ENCODE measurements at places on chromosomes 5 and 9.

DNA sequence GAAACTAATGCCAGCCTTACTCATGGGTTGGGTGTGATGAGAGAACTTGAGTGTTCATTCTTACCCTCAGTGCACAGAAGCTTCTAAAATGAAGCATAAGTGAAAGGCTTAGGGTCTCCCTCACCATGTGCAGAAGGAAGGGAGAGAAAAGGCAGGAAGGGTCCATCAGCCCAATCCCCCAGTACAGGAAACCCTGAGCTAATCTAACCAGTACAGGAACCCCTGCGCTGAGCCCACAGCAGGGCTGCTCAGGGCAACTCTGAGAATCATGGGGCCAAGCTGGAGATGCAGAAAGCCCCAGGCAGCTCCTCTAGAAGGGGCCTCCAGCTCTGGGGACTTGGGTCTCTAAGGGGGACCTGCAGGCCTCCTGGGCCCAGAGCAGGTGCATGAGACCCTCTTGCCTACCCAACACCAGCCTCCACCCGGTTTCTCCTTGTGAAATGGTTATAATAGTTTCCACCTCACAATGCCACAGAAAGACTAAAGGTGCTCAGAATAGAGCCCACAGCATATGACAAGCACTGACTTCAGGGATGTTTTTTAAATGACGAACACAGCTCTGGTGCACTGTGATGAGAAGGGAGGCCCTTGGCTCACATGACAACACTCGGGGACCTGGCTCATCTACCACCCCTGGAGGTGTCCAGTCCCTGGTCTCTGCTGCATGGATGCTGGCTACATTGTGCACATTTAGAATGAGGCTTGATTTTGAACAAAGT lies 190.1 kb downstream of the ACTL7B start:
- DNase-seq, result no peak

DNA sequence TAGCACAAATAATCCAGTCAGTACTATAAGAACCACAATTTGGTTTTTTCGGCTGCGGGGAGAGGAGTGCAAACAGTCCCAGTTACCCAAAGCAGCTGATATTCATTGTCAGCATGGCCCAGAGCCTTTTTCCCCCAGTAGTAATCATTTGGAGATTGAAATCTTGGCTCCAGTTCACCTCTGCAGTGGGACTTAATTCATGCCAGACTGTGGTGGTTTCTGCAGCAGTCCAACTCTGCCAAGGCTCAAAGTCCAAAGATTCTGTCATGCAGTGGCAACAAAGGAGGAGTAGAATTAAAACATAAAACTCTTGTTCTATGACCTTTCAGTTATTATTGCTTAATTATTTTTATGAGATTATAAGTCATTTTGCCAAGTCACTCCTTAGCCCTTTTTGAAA lies 25.0 kb upstream of the TRIM36 start:
- DNase-seq, result no peak

GRCh38 chr9:136017289-136018190 lies 56.4 kb upstream of the UBAC1 start:
- no peak for DNase-seq

DNA sequence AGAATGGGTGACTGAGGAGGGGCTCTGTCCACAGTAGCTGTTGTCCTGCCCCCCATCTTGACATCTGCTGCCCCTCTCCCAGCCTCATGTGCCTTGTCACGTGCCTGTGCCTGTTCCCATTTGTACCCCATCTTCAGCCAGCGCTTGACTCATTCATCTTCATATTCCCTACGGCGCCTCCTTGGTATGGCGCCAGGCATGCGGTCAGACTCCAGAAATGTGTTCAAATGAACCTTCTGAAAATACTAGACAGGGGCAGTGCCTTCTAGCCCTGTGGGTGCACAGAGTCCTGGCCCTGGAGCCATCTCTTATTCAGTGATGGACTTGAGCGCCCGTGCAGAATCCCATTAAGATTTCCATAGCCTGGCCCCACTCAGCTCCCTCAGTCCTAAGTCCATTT lies 46.2 kb downstream of the CFAP77 start:
- no peak for DNase-seq

DNA sequence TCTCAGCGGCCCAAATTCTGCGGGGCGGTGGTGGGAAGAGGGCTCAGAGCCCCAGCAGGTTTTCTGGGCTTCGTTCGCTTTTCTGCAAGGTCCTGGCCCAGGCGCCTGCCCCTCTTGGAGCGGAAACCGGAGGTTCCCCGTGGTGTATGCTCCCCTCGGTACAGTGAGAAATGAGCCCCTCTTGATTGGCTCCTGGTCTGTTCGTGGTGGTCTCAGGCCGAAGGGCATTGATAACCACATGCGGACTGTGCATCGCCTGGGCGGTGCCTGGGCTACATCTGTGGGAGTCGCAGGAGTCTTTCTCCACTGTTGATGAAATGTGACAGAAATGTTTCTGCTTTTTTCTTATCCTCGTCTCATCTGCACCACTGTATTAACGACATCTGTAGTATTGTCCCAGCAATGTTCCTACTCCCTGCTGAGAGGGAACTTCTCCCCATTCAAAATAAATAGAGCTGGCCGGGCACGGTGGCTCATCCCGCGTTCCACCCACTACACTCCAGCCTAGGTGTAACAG lies 682 bp downstream of the MAN1B1 start:
- peak; percentile 20 for DNase-seq

GRCh38 chr5:65102371-65102975 lies 333.7 kb downstream of the CWC27 start:
- no peak for DNase-seq

- DNase-seq, result no peak
Measured at GRCh38 chr5:2373631-2374030, 377.8 kb downstream of the IRX2 start.

DNA sequence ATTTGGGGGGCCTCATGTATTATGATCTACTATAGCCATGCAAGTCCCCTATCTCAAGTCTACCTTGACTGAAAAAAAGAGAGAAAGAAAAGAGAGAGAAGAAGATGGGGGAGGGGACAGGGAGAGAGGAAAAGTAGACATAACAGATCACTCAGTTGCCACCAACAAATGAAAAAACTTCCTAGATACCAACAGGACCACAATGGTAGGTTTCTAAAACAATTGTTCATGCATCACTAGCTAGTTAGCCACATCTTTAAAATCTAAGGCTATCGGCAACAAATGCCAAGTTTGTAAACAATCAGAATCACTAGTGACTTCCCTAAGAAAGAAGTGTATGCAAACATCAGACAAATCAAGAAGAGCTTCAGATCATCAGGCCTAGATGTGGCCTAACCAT lies 328.2 kb downstream of the BNC2 start:
- no peak for DNase-seq

DNA sequence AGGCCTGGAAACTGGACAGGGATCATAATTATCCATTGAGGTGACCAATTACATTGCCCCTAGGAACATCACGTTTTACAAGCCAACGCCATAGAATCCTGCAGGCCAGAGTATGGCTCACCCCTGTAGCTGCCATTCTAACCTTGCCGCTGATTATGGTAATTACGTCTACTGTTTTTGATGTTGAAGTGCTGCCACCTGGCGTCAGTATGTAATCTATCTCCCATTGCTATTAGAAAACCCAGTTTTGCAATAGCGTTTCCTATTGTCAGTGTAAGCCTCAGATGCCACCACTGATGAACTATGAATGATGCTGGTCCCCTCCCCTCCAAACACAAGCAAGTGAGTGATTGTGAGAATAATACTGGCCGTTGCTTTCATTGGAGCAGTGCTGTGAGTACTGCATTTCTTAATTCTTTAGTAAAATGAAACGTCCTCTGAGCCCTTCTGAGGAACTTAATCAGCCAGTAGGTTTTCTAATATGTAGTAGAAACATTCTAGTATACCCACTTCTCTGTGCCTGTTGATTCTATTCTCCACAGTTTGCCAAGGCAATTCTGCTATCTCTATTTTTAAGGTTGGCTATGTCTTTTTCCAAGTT lies 100.5 kb upstream of the NMUR2 start:
- peak; percentile 44 for DNase-seq

DNA sequence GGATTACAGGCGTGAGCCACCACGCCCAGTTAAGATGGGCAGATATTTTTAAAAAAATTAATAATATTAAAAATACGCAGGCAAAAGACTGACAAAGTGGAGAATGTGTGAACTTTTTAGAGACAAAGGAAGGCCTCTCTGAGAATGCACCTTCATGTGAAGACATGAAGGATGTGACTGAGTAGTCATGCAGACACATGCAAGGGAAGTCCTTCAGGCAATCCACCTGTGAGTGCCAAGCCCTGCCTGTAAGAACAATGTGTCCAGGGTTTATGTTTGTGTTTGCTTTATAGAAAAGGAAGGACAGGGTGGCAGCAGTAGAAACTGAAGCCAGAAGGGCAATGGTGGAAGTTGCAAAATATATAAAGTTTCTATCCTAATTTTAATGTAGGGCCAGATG lies 169.2 kb downstream of the EDIL3 start:
- DNase-seq, result no peak

GRCh38 chr5:141234109-141234667 lies 11.0 kb upstream of the PCDHB15 start:
- peak; percentile 6 for DNase-seq

DNA sequence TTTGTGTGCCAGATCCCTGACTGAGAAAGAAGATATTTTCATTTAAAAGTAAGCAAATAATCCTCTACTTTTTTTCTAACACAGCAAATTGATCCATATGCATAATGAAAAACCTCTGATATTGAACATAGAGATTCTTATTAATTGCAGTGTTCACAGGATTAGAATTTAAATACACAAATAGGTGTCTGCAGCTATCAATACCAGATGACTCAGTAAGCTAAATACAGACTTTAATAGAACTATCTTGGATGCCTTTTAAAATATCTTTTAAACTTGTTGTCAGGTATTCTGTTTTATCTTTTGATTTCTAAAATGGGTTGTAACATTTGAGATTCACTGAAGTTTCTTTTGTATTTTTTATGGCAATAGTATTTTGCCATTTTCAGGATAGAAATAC lies 43.1 kb downstream of the NIPBL start:
- no peak for DNase-seq

DNA sequence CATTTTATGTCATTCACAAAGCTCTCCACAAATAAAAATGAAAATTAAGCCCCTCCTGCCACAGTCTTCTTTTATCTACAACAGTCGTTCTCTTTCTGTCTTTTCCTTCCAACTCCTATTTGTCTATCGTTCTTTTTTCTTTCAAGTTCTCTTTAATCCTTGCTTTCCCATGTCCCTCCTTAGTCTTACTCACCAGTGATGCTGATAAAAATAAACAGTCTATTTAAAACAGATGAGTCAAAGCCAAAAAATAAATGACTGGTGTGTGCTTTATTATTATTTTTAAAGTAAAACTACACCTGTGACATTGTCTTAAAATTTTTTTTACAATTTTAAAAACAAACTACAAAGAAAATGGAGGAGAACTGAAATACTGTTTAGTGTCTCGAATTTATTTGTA lies 137.1 kb upstream of the TMEM161B start:
- DNase-seq, result no peak

DNA sequence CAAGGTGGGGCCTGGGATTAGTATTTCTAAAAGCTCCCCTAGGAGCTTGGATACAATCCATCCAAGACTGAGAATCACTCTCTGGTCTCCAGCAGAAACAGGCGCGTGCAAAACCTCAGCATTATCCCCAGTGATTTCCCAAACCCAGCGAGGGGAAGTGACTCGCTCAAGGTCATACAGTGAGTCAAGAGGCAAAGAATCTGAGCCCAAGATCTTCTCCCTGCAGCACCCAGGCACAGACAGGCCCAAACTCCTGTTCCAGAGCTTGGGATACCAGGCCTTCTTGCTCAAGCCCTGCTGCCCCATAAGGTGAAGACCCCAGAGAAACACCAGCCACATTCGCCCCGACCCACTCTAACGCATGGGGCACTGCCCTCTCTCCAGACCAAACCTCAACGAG lies 33.2 kb downstream of the SHB start:
- no peak for DNase-seq

- peak; percentile 89 for DNase-seq
Measured at GRCh38 chr5:172496671-172497371, 42.5 kb upstream of the SH3PXD2B start.

GRCh38 chr9:108150736-108151586 lies 661.4 kb upstream of the KLF4 start:
- DNase-seq, result no peak

DNA sequence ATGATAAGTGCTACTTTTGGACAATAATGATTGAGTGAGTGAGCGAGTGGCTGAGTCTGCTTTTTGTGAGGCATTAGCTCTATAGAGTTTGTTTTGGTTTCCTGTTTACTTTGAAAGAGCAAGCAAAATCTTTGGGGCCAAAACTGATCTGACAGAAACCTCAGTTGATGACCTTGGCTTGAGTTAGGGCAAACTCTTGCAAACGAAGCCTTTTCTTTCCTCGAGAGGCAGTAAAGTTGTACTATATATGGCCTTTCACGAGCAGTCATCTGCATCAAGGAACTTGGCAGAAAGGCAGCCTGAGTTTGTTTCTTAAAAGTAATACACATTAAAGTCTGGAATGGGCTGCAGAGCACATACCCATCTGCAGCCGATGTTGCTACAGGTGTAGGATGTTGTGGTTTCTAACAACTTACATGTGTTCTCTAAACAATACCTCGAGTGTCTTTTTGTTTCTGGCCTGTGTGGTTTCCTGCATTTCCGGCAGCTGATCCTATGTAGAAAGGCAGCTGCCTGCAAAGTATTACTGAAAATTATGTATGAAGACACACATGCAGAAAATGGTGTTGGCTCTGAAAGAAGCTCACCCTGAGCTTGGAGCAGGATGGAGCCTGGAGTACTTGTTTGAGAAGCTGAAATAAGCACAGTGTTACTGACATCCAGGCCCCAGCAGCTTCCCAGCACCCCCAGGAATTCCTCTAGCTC lies 60.8 kb downstream of the FOXD1 start:
- no peak for DNase-seq

DNA sequence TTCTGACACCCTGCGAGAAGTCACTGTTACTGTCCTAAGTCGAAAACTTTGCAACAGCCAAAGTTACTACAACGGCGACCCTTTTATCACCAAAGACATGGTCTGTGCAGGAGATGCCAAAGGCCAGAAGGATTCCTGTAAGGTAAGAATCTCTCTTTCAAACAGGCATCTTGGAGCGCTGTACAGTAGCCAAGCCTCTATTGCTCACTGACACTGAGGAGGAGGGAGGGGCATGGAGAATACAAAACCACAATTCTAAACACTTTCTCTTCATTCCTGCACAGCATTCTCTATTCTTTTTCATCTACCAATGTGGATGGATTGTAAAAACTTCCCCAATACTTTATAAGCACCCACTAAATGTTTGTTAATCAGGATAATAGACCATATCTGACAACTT lies 7.4 kb downstream of the GZMK start:
- DNase-seq, result no peak

GRCh38 chr5:80403782-80404181 lies 4.1 kb upstream of the ZFYVE16 start:
- no peak for DNase-seq

- DNase-seq, result peak; percentile 36
Measured at GRCh38 chr5:115815693-115816225, 700 bp downstream of the CDO1 start.

All from cerebellum (tissue), 4 donors.